ENCODE measurements at places on chromosomes 3 and 15.
A peak's percentile ranks its signal among the peaks of the same experiment; 100 is the strongest.

- DNase-seq, result no peak
Observed at GRCh38 chr3:10467904-10468612, 37.3 kb downstream of the ATP2B2 start.

- no peak for DNase-seq
Observed at GRCh38 chr3:71050538-71051258, 532.8 kb downstream of the FOXP1 start.

GRCh38 chr15:86624261-86625036, 544.8 kb downstream of the AGBL1 start:
- DNase-seq, result peak; percentile 52

DNA sequence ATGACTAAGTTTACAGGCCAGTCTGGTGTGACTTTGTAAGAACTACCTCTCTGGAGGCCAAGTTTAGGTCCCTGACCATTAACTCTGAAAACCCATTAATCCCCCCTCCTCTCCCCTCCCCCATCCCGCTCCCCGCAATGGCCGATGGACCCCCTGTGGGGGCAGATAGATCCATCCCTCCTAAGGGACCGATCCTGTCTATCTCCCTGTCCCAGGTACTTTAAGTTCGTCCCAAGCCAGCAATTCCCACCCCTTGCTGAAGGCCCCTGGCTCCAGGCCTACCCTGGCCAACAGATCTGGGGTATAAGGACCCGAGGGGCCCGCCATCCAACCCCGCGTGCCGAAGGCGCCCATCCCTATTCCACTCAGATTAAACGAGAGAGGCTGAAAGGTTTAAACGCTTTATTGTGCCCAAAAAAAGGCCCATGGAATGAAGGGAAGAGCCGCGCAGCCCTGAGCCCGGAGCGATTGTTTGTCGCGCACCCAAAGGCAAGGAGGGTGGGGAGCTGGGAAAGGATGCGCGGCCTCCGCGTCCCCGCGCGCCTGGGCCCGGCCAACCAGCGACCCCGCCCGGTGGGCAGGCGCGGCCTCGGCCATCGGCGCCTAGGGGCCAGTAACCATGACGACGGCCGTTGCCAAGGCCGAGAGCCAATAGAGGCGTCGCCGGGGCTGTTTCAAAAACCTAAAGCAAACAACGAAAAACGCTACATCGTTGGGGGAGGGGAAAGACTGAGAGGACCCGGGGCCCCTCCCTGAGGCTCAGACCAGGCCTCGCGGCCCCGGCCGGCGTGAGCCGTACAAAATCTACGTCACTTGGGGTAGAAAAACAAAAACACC, 35.9 kb downstream of the HMCES start:
- DNase-seq, result no peak

GRCh38 chr3:171354049-171354705, 106.0 kb downstream of the TNIK start:
- DNase-seq, result no peak

DNA sequence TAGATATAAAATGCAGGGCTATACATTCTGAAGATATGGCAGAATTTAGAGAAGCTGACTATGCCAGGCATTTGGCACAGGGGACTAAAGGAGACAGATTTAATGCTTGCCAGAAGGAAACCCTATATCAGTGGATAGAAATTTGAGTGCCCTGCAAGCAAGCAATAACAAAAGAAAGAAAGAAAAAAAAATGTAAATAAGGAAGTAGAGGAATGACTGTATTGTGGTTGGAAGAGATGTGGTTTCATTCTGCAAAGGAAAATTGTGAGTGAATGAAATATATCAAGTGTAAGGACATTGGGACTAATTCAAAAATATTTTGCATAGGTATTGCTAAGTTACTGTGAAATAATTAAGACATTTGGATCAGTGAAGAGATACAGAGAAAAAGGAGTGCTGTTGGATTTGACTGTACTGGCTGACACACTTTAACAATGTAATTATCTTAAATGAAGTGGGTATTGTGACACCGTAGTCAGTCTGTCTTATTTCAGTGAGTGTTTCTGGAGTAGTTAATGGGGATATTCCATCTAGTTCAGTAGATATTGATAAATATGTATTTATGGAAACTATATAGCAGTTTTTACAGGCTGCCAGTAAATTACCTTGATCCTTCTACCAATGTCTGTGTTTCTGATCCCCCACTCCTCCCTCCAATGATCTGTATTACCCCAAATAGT, 418.2 kb downstream of the CNTN4 start:
- DNase-seq, result no peak

DNA sequence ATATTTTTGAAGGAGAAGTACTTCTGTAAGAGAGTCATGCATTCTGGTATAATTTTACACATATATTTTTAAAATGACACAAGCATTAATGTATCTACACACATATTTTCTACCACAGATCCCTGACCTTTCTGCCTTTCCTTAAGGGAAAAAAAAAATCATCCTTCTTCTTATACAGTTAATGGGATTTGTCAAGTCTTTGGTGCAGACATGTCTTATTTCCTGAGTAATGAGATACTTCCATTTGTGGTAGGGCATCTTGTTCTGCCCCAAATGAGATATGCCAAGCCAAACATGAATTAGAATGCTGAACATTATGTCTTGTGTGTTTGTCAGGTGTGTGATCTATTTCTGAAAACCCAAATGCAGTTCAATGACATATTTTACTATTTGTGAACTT, 329.9 kb downstream of the RBMS3 start:
- no peak for DNase-seq

GRCh38 chr15:55282284-55282833, 7.3 kb downstream of the RAB27A start:
- no peak for DNase-seq

GRCh38 chr15:90165659-90166489, 35.3 kb upstream of the SEMA4B start:
- no peak for DNase-seq

DNA sequence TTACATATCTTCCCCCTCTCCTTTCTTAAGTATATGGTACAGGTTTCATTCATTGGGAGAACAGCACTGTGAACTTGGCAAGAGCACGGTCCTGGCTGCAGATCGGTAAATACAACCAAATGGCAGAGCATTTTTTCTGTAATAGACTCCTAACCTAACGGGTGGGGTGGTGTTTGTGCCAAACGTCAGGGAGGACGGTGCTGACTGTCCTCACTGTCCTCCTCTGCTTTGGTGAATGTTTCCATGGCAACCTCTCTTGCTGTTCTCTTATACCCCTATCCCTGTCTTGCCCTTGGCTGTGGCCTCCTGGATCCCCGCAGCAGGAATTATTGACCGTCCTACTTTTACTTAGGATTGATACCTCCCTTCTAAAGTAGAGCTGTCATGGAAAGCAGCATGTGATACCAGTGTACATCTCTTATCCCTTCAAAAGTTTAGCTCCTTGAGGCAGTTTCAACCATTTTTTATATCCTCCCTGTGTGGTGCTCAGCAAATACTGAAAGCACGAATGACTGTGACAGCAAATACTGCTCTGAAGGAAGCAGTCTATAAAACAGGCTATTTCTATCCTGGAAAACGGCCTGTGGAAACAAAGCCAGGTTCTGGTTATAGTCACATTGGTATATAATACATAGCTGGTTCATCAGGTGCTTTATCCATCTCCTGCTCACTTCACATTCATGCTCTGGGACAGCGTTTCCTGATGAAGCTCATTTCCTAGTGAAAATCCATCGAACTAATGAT, 275.4 kb upstream of the C2CD4B start:
- DNase-seq, result no peak

DNA sequence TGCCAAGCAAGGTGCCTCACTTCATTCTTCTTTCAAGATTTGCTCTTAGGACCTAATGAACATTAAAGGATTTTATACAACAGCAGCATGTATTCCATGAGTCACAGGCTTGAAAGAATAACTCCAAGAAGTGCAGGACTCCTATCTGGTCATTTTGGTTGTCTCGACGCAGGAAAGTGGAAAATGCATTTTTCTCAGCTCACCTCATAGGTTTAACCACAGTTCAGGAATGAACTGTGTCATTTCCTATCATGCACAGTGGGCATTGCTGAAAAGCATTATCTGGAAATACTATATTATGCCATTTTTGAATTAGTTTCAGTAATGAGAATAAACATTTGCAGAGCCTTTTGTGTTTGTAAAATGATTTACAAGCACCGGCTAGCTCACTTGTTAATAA, 98.7 kb upstream of the BFSP2 start:
- DNase-seq, result no peak

GRCh38 chr3:182220471-182220870, 508.7 kb downstream of the SOX2 start:
- DNase-seq, result no peak

DNA sequence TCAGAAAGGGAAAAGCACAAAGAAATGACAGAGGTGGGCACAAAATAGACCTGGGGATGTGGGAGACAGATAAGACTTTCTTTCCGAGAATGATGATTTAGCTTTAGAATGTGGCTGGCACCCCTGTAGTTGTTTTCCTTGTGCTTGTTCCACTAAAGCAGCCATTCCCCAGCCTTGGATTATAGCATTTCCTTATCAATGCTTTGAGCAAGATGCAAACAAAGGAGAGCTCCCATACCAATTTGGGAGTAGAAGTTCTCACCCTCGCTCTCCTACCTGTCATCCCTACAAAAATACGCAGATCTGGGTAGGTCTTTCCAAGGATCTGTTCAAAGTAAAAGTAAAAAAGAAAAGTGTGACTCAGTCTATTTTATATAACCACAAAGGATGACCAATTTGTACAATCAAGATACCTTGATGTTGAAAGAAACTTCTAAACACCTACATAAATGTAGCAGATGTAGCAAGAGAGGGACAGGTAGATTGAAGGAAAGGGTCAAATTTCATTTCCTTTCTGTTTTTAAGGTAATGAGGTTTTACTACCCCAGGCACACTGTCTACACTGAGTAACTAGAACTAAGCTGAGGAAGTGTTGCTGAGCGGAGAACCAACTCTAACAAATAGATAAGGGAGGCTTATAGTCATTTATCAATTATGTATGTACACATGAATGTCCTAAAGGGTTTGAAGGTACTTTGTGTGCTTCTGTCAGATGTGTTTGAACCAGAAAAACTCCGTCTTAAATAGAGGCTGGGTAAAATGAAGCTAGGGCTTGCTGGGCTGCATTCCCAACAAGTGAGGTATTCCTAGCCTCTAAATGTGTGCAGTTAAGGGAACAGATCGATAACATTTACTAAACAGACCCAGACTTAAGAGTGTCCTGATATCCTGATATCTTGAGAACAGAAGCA, 91.1 kb upstream of the LRRN1 start:
- no peak for DNase-seq

DNA sequence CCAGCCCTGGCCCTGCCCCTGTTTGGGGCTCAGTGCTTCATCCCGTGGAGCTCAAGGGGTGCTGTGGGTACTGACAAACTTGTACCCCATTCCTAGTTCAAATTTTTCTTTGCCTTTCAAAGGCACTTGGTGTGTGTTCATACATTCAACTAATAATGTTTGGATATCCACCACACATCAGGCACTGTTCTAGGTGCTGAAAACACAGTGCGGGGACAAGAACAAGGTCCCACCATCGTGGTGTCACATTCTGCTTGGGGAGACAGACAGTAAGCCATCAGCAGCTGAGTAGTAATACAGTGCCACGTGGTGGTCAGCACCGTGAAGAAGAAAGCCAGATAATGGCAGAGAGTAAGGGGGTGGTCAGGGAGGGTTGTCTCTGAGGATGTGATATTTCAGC, 32.5 kb downstream of the CRYGS start:
- DNase-seq, result no peak

DNA sequence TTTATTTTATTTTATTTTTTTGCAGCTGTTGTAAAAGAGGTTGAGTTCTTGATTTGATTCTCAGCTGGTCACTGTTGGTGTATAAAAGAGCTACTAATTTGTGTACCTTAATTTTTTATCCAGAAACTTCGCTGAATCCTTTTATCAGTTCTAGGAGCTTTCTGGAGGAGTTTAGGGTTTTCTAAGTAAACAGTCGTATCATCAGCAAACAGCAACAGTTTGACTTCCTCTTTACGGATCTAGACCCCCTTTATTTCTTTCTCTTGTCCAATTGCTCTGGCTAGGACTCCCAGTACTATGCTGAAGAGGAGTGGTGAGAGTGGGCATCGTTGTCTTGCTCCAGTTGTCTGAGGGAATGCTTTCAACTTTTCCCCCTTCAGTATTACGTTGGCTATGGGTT, 165.8 kb upstream of the KCNMB2 start:
- DNase-seq, result no peak

DNA sequence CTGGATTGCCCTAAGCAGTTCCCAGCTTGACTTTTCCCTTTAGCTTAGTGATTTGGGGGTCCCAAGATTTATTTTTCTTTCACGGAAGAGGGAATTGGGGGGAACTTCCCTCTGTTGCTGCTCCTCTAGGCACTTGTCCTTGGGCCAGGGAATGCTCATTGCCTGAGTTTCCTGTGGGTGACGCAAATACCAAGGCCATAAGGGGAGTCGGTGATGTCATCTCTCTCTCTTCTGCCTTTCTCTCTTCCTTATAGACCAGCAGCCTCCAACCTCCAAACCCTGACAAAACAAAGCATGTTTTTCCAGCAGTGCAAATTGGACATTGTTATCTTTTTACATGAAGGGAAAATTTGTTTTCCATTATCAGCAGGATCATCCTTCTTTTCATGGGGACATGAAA, 120.2 kb downstream of the ITPR1 start:
- no peak for DNase-seq

- no peak for DNase-seq
Observed at GRCh38 chr15:60673166-60673565, 194.2 kb upstream of the ICE2 start.

GRCh38 chr3:64549869-64550268, 137.9 kb downstream of the ADAMTS9 start:
- DNase-seq, result no peak

- no peak for DNase-seq
Observed at GRCh38 chr3:176950743-176951142, 246.5 kb downstream of the TBL1XR1 start.

DNA sequence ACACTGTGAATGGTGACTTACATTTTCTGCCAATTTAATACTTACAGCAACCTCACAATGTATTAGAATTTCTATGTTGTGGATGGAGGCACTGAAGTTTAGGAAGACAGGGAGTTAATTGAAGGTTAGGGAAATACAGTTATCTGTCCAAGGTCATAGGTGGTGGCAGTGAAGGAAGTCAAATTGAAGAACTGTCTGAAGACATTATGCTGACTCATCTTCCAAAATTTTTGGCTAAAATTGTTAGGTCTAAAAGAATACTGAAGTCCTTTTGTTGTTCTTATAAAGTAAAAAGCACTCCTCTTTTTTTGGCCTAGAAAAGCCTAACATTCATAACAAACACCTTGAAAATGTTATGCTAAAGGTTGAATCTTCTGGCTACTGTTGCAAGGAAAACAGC, 27.7 kb downstream of the EMC4 start:
- no peak for DNase-seq

DNA sequence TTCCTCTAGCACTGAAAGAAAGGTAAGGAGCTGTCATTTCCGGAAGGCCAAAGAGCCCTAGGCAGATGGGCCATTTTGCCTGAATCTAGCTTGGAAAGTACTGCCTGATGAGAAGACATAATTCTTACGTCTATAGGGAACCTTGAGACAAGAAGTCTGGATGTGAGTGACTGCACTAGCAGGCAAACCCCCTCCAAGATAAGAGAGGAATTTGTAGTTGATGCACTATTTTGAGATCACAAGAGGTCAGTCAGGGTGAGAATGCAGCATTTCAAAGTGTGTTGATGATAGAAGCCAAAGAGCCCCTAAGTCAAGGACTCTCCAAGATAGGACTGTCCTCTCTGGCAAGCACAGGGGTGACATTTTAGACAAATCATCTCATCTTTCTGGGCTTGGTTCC, 99.2 kb downstream of the HES1 start:
- no peak for DNase-seq

- no peak for DNase-seq
Observed at GRCh38 chr3:88151358-88151757, 1.6 kb downstream of the C3orf38 start.

- DNase-seq, result no peak
Observed at GRCh38 chr15:29127506-29128430, 141.9 kb downstream of the NSMCE3 start.

- no peak for DNase-seq
Observed at GRCh38 chr15:96264801-96265515, 65.5 kb upstream of the NR2F2 start.

Measured in stimulated activated CD4-positive, alpha-beta T cell treated with anti-CD3 and anti-CD28 coated beads, Interleukin-2, amount 100 ng/mL, for 4 hours (primary cell).